ENCODE measurements at places on chromosomes 5 and 9.

- no peak for DNase-seq
Measured at GRCh38 chr9:89194421-89195130, 16.0 kb upstream of the SHC3 start.

- no peak for DNase-seq
Measured at GRCh38 chr9:122258886-122259415, 5.7 kb downstream of the RBM18 start.

DNA sequence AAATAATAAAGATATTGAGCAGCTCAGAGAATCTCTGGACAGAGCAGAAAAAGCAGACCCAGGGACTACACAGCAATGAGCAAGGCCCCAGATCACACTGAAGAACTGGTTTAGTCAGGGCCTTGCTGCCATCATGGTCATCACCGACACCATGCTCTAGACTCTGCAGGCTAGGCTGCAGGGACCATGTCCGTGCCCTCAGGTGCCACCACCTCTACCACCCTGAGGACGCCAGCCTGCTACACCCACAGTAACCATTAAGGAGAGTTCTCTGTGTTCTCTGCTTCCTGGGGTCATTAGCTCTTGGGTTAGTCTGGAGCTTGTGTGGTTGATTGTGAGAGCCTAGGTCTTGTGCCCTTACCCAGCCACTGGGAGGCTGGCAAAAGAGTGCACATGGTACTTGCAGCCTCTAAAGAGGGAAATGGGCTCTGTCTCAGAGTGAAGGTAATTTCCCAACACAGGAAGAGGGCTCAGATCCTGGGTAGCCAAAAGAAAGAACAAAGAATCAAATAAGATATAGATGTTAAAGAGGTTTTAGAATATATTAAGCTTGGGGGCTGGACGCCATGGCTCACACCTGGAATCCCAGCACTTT lies 31.9 kb upstream of the JADE2 start:
- no peak for DNase-seq

GRCh38 chr5:67963789-67964519 lies 251.6 kb upstream of the PIK3R1 start:
- no peak for DNase-seq

DNA sequence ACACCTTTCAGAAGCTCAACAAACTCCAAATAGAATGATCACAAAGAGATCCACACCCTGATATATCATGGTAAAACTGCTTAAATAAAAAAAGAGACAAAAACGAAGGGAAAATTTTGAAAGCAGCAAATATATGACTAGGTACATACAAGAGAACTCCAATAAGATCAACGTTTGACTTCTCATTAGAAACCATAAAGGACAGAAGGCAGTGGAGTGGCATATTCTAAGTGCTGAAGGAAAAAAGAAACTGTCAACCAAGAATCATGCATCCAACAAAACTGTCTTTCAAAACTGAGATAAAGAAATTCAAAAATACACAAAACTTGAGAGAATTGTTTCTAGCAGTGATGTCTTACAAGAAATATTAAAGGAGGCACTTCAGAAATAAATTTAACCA lies 11.2 kb downstream of the SLC22A4 start:
- DNase-seq: no peak

GRCh38 chr9:97761056-97761598 lies 64.0 kb upstream of the XPA start:
- no peak for DNase-seq

- no peak for DNase-seq
Measured at GRCh38 chr5:42429694-42430093, 6.5 kb downstream of the GHR start.

- no peak for DNase-seq
Measured at GRCh38 chr9:20569525-20569924, 52.8 kb downstream of the MLLT3 start.

DNA sequence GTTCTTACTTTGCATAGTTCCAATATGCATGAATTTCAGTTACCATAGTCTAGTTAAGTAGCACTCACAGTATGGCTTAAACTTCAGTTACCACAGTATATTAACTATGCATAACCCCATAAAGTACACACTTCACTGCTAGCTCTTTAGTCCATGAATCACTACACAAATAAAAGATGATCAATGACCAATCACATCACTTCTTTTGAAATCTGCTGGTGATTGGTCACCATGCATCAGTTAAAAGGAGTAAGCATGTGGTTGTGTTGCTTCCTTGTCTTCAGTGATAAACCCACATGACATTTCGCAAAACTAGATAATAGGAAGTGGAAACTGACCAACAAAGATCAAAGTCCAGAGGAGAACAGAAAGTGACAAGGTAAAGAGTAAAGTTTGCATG lies 79.0 kb downstream of the TAF11L14 start:
- no peak for DNase-seq

GRCh38 chr9:70470050-70471015 lies 55.9 kb upstream of the KLF9 start:
- peak; percentile 69 for DNase-seq

GRCh38 chr9:6672118-6672517 lies 26.6 kb upstream of the GLDC start:
- no peak for DNase-seq

DNA sequence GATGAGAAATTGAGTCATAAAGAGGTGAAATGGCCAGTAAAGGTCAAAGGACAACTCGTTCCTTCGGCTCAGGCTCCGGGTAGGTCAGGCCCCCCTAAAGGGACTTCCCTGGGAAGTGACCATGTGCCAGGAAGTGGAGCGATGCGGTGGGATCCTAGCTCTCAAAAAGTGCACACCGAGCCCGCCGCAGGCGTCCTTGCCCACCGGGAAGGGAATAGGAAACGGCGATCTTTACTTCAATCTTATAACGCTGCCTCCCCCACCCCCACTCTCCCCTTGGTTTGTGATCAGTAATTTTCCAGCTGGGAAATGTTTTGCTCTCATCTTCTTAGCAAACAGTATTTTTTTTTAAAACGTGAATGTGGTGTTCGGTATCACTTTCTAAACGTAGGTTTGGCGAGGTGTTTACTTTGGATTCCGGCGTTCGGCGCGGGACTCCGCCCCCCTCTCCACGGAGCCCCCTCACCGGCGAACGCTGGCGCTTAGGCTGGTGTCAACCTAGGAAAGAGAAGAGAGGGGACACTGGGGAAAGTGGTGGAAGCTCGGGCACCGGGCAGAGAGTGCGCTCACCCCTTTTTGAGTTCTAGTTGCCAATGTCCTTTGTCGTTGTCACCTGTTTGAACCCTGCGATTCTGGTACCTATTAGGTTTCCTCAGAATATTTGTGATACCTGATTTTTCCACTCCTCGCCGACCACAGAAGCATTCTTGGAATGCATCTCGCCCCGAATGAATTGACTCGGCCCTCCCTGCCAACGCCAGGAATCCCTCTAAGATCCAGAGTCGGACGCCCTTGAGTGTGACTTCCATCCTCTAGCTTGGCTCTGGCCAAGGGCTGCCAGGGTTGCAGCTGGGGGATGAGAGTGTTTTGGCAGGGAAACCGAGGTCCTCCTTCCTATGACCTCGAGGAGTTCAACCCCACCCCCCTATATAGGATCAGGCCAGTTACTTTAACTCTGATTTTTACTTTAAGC lies 1.8 kb upstream of the KLF4 start:
- DNase-seq: peak; percentile 65

DNA sequence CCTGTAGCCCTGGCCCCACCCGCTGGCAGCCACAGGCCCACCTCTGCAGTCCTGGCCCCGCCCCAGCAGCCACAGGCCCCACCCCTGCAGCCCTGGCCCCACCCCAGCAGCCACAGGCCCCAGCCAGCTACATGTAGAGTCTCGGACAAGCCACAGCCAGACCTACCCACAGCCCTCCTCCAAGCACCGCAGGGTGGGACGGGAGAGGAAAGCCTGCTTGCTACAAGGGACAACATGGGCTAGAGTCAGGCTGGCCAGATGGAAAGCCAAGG lies 49.5 kb upstream of the SARDH start:
- no peak for DNase-seq

DNA sequence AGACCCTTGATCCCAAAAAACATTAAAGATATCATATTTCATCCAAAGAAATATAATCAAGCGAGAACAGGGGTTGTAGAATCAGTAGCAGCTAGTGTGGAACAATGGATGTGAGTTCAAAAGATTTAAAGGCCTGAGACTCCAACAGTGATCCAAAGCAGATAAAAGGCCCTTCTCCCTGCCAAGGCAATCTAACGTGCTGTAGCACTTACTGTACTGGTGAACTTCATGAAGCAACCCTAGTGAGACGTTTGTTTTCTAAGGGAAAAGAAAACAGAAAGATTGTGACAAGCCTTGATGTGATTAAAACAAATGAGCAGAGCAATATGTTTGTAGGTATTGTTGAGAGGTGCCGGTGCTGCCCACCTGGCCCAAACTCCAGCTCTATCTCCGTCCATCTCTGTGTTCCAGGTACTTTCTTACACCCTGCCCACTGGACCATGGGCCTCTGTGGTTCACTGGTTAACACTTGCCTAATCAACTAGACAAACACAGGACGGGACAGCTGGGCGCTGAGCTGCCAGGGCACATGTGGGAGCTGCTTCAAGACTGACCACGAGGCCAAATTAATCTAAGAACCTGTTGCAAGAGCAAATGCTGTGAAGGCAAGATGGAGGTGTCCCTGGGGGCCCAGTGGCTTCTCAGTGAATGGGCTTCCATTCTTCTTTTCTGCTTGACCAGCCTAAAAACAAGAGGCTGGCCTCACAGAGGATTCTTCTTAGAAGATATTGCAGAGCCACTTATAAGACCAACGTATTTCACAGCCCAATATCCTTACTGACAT lies 265.5 kb downstream of the CWC27 start:
- DNase-seq: no peak

DNA sequence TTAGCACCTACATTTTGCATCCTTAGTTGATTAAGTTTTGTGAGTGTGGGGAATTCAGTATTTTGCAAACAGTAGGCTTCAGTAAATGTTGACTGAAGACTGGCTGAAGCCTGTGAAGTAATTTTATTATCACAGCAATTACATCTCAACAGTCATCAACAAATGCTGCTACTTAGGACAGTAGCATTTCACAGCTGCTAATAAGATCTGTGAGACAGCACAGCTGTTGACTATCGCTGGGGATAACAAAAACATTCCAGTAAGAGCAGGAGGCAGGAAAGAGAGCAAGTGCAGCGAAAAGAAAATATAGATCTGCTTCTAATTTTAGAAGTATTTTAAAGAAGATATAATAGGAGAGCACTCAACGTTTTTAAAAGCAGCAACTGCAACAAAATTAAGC lies 117.3 kb upstream of the FGF10 start:
- DNase-seq: no peak

DNA sequence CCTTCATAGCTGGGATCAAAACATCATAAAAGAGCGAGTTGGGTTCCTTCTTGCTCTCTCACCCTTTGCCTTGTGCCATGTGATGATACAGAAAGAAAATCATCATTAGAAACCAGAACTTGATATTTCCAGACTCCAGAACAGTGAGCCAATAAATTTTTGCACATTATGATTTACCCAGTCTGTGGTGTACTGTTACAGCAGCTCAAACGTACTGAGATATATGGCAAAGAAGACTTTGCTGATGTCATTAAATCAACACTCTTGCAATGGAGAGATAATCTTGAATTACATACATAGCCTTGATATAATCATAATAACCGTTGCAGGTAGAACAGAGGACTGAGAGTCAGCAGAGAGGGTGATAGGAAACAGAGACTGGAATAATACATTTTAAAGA lies 1271.6 kb downstream of the CDH12 start:
- no peak for DNase-seq

DNA sequence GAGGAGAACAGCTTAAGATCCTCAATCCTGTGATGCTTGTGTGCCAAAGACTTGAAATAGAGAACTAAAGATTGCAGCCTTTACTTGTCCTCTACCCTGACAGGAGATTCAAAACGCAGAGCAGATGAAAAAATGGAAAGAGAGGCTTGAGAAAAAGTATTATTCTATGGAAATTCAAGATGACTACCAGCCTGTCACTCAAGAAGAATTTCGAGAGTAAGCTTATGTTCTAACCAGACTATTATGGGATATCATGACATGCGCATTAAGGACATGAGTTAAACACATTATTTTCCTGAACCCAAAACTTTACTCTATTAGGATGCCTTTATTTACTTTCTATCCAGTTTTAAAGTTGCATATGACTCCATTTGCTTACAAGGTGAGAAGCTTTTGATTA lies 46.4 kb downstream of the PKD2L2 start:
- DNase-seq: no peak

DNA sequence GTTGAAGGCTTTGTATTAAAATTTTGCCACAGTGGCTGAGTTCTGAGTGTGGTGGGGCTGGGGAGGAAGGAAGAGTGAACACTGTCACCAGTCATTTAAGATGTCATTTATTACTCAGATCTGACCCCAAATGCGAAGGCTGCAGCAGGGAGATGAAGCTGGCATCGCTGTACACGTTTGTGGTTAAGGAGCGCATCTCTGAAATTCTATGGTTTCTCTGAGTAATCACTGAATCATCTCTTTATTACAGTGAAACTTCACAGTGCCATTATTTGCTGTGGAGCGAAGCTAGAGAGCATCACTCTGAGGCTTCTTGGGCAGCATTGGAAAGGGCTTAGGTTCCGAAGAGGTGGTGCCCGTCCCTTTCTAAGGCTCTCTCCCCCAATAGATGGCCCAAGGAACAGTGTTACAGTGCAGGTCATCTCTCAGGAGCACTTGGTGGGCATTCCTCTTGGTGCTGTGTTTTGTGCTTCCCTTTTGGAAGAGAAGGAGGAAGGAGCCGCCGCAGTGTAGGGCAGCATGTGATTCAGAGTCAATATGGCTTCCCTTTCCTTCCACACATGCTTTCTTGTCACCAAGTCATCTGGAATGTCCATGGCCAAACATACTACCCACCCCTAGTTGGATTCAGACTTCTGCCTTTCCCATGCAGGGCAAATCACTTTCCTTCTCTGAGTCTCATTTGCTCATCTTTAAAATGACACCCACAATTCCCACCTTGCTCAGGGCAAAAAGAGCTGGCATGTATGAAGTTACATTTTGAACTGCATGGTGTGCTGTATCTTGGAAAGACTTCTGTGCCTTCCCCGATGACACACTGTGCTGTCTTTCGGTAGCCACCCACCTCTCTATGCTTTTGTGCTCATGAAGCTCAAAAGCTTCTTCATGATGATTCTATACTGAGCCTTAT lies 9.3 kb upstream of the TEX48 start:
- DNase-seq: no peak

DNA sequence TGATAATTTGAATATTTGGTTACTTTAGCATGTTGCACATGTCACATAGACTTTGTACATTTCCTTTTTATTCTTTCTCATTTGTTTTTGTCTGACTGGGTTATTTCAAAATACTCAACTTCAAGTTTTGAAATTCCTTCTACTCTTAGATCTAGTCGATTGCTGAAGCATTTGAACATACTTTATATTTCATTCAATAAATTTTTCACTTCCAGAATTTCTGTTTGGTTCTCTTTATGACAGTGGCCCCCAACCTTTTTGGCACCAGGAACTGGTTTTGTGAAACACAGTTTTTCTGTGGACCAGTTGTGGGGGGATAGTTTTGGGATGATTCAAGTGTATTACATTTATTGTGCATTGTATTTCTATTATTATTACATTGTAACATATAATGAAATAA lies 119.8 kb downstream of the COX7C start:
- no peak for DNase-seq
